IPS DF 19.7 (cell line): ENCODE measurements at places on chromosomes 5 and 9.
A peak's percentile ranks its signal among the peaks of the same experiment; 100 is the strongest.

DNA sequence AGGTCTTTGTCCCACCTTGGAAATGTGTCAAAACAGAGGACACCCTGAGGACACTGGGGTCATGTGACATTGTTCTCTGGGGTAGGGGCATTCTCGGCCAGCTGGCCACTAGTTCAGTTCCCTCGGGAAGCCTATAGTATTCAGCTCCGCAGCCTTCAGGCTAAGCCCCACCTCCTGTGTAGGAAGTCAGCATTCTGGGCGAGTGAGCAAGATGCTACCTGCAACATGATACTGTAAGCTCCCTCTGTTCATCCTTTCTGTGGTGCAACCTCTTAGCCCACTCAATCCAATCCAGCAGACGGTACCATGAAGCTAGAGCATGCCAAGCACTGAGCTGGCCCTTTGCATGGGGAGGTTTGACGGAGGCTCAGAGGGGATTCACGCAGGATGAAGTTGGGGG, 5.3 kb downstream of the NTNG2 start:
- no peak for DNase-seq

- no peak for DNase-seq
Measured at GRCh38 chr9:79742110-79742721, 170.5 kb downstream of the TLE4 start.

DNA sequence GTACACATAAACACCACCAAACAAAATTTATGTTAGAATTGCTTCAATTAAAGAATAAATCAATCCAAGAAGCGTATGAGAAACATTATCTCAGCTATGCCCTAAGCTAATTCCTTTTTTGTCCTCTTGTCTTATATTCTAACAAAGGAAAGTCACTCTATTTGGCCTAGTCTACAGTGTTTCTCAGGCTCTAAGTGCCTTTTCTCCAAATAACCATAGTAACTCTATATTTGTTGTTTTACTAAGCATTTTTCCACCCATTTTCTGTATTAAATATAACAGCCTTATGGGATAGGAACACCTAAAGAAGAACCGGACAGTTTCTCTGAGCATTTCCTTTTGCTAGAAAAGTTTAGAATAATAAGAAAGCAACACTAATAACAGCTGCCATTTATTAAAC, 120.1 kb upstream of the MTAP start:
- DNase-seq, result no peak

- no peak for DNase-seq
Measured at GRCh38 chr9:127588740-127589506, 23.2 kb upstream of the STXBP1 start.

DNA sequence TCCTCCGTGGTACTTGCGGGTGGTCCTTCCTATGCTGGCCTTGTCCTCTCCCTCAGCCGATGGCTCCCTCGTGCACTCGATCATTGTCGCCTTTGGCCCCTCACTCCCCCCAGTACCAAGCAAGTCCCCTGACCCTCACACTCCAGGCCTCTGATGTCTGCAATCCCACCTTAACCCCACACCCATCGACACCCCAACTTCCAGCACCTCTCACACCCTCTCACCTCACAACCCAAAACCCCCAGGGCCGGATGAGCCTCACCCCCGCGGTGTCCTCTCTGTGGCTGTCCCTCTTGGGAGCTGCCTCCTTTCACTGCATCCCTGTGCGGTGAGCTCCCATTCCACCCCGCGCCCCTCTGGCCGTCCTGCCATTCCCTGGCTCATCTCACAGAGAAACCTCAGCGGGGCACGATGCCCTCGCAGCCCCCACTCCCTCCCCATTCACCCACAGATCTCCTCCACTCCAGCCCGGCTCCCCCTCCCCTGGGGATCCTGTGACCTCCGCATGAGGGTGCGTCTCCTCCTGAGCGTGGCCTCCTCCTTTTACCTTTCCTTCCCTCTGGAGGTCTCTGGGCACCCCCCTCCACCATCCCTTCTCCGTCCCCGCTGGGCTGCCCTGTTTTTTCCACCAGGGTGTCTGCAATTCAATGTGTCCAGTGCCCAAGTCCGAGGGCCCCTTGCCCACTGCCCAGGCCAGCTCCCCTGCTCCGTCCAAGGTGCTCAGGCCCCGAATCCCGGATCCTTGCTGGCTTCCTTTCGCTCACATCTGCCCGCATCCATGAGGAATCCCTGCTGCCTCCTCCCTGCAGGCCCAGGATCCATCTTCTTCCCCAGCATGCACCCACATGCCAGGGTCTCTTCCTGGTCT, 15.8 kb upstream of the RNU6ATAC start:
- DNase-seq, result no peak

DNA sequence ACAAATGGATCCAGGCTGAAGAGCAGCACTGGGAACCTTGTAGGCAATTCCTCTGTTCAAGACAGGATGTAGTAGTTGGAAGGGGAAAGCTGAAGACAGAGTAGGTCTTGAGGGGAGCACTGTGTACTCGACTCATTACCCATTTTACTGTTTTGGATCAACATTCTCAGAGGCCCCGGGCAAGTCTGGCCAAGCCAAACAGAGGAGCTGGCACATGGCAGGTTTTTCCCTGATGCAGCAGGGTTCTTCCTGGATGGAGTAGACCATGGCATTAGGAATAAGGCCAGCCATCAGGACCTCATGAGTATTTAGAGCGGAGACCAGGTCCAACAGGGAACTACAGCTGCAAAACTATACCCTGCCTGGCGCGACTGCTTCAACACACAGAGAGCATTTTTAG, 4.4 kb downstream of the SVEP1 start:
- DNase-seq, result no peak

- no peak for DNase-seq
Measured at GRCh38 chr5:156328161-156328560, 1.2 kb downstream of the SGCD start.

GRCh38 chr5:131416729-131417128, 152.9 kb downstream of the CDC42SE2 start:
- no peak for DNase-seq

GRCh38 chr5:54988817-54989216, 3.4 kb upstream of the ESM1 start:
- DNase-seq, result no peak

DNA sequence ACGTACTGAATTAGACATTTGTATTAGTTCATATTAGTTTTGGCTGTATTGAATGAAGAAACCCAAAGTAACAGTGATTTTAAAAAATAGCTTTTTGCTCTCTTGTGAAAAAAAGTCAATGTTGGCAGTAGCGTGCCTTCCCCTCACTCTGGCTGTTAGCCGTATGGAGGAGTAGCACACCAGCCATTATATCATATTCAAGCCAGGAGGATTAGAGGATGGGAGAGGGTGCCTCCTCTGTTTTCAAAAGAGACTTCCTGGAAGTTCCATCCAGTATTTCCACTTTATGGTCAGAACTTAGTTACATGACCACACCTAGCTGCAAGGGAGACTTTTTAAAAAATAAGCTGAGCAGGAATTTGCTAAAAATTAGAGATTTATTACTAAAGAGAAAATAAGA, 41.2 kb downstream of the GPR21 start:
- no peak for DNase-seq

- peak; percentile 86 for DNase-seq
Measured at GRCh38 chr9:34197756-34198711, 19.2 kb downstream of the UBAP1 start.

DNA sequence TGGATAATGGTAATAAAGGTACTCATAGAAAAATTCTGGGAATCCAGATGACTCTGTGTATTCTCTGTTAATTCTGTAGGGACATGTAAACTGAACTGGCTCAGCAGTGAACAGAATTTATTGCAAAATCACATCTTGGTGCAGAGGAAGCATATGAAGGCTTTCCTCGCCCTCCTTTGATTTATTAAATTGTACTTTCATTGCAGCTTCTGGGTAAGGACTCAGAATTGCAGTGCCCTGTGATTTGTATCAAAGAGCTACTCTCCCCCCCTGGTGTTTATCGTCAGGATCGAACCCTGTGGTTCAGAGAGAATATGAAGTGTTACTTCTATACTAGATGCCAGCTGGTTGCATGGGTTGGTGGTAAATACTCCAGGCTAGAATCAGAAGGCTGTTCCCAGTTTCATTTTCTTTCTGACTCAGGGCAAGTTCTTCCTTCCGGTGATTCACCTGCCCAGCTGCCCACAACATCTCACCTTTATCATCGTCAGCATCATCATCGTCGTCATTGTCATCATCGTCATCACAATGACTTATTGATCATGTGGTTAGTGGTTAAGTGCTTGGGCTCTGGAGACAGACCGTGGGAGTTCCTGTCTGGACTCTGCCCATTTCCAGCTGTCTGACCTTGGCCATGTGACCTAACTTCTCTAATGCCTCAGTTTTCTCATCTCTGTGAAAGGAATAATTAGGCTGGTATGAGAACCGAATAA, 238.8 kb downstream of the ARHGAP26 start:
- no peak for DNase-seq

GRCh38 chr5:33713136-33713765, 178.5 kb downstream of the ADAMTS12 start:
- DNase-seq, result no peak

DNA sequence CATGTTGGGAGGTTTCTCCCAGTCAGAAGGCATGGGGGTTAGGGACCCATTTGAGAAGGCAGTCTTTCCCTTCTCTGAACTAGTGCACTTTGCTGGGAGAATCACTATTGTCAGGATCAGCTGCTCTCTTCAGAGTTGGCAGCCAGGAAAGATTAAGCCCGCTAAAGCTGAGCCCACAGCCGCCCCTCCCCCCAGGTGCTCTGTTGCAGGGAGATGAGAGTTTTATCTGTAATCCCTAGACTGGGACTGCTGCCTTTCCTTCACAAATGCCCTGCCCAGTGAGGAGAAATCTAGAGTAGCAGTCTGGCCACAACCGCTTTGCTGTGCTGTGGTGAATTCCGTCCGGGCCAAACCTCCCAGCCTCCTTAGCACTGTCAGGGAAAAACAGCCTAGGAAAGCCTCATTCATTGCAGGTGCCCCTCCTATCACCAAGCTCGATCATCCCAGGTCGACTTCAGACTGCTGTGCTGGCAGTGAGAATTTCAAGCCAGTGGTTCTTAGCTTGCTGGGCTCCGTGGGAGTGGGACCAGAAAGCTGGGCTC, 69.8 kb downstream of the CNTLN start:
- DNase-seq, result no peak

- no peak for DNase-seq
Measured at GRCh38 chr5:55600497-55601203, 65.9 kb upstream of the PLPP1 start.

DNA sequence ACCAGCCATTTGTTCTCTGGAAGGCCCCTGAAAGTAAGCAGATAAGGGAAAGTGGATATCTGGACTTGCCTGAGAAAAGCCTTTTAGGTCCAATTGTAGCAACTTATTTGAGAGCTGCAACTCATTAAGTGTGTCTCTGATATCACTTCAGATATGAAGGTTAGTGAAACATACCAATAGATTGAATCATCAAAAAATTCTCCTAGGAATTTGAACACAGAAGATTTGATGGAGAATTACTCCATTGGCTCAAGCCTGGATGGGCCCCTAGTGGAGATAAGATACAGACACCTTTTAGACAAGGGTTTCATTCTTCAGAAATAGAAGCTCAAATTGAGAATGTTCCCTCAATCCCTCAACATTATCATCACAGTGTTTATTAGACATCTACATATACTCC, 356.7 kb downstream of the NDUFS4 start:
- DNase-seq, result no peak

- no peak for DNase-seq
Measured at GRCh38 chr9:8653855-8654254, 854.3 kb upstream of the DMAC1 start.

DNA sequence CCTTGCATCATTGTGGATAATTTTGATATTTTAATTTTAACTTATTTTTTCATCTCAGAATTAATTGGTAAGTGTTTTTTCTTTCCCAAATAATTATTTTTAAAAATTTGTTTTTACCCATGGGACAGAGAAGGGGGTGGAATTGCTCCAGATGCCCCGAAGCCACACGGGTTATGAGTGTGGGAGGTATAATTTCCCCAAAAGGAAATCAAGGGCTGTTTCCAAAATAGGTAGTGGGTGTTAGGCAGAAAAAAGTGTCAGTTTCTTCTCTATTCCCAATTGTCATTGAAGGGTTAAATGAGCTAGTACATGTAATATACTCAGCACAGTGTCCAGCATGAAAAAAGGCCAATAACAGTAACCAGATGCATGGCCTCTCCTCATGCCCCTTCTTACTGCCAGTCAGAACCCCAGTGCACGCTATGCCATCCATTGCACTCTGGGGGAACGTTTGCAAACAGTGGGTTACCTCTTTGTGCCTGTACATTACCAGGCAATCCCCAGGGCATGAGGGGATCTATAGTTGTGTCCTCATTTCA, 36.4 kb upstream of the ANGPTL2 start:
- DNase-seq, result no peak

DNA sequence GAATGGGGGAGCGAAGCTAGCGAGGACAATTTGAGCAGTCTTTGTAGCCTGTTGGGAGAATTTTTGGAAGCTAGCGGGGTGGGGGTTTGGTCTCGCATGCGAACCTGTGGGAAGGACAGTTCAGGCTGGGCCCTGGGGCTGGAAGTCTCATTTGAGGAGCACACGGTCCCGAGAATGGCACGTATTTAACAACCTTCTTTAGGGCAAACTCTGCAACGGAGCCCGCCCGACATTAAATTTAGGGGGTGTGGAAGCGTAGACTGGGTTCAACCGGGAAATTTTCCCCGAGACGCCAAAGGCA, 35.2 kb upstream of the NFIB start:
- no peak for DNase-seq

DNA sequence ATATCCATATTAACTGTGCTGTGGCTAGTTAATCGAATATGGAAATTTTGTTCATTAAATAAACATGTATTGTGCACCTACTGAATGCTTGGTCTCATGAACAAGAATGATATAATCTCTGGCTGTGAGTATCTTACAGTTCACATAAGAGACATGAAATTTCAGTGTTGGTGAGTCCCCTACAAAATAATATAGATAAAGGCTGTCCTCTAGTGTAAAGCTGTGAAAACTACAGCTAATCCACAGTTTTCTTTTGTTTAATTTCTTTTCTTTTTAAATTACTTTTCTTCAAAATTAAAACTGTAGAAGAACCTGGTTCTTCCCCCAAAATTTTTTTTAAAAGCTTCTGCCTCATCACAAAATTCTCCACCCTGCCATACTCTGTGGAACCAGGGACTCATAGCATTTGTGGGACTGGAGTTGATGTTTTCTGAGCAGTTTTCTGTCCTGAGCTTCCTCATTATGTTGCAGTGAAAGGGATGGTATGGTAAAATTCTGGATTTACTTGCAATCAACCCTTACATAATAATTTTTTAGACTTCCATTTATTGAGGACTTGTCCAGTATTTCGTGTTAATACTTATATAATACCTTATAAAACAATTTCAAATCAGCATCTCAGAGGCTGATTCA, 135.0 kb downstream of the STK32A start:
- no peak for DNase-seq

GRCh38 chr9:98742325-98743280, 33.9 kb upstream of the GABBR2 start:
- DNase-seq, result no peak

DNA sequence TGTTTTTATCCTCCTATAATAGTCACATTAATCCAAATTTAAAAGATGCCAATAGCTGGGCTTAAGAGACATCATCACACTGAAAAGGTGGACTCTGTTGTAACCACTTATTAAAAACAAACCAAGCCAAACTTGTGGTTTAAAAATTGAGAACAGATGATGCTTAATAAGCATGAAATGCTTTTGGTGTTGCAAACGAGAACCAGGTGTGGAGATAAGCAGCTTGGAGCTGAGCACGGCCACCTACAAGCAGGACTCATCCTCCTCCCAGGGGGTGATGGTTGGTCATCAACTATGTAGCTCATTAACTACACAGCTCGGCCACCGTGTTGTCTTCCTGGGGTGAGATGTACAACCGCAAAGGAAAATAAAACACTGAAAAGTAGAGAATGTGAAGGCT, 154.4 kb downstream of the NPR3 start:
- no peak for DNase-seq

GRCh38 chr5:88964831-88965230, 81.8 kb upstream of the MEF2C start:
- no peak for DNase-seq
